ENCODE measurements at places on chromosomes 2 and 18.

- DNase-seq = no peak
These were observed 632.0 kb upstream of the PIK3C3 start for GRCh38 chr18:41323044-41323443.

GRCh38 chr2:70941701-70942100 lies 6.0 kb downstream of the ATP6V1B1 start:
- no peak for DNase-seq

DNA sequence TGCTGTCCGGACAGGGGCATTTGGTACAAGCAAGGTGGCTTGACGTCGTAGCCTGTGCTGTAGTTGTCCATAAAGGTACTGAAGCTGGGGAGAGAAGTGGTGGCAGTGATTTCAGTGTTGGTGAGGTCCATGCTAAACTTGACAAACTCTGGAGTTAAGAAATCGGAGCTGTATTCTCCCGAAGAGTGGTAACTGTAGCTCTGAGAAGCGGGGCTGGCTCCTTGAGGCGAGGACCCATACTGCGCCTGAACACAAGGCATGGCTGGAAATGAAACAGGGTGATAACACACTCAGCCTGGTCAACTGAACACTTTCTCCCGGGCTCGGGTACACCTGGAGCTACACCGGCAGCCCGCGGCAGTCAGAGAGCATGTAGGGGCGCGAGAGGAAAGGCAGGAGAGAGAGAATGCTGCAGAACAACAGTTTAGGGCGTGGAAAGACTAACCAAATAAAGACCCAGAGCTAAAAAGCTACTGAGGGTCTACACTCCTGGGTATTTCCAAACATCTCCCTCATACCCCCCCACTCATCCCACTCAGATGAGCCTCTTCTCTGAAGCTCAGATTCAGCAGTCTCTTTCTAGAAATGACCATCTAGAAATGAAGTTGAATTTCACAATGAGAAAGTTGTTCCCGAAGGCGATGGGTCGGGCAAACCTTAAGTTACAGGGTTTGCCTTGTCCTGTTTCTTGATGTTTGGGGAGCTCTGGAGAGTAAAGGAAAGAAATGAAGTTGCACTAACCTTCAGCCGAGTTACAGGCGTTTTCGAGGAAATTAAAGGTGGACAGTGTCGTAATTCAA lies 2.4 kb downstream of the NR4A2 start:
- no peak for DNase-seq

- DNase-seq = no peak
These were observed 4.1 kb downstream of the CCDC195 start for GRCh38 chr2:224711859-224712665.

DNA sequence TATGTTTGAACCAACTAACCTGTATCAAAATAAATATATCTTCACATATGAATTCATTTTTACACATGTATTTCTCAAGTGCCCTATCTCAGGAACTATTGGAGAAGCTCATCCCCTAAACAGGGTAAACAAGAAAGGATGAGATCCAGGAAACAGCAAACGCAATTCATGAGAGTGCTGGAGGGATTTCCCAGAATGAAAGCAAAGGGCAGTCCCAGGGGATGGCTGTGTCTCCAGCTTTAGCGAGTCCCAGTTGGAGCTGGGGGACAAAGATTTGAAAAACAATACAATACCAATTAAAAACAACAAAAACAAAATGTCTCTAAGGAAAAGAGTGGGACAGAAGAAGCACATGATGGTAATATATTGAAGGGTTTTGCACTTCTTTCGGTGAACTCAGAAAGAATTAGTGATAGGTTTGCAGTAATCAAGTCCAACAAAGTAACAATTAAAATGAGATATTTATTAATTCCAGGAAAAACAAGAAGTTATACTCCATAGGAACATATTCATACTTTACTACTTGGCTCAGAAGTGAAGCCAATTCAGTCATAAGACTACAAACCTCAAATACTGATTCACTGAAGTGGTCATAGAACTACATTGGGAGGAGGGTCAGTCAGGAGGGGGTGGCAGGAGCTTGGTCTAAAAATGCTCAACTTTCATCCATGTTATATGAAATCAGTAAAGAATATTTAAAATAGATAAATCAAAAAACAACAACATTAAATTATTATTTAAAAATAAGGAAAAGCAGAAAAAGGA lies 73.1 kb upstream of the PDE1A start:
- no peak for DNase-seq

GRCh38 chr2:7588295-7588694 lies 671.1 kb downstream of the RNF144A start:
- DNase-seq = no peak

- no peak for DNase-seq
These were observed 44.4 kb upstream of the TMEM182 start for GRCh38 chr2:102717308-102718018.

GRCh38 chr2:132640116-132640515 lies 29.9 kb downstream of the LYPD1 start:
- DNase-seq = no peak

DNA sequence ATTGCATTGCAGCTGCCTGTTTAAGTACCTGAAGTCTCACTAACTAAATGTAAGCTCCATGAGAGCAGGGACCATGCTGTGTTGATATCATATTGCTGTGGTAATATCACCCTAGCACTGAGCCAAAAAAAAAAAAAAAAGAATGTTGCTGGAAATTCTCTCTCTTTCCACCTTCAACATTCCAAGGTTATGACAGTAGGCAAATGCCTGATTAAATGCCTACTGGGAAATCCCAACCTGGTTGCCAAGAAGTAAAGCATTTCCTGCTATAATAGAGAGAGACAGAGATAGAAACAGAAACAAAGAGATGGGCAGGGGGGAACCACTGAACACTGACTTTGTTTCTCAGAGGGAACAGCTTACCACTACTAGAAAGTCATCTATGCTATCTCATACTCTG lies 1604.2 kb downstream of the LRP1B start:
- peak; percentile 34 for DNase-seq

DNA sequence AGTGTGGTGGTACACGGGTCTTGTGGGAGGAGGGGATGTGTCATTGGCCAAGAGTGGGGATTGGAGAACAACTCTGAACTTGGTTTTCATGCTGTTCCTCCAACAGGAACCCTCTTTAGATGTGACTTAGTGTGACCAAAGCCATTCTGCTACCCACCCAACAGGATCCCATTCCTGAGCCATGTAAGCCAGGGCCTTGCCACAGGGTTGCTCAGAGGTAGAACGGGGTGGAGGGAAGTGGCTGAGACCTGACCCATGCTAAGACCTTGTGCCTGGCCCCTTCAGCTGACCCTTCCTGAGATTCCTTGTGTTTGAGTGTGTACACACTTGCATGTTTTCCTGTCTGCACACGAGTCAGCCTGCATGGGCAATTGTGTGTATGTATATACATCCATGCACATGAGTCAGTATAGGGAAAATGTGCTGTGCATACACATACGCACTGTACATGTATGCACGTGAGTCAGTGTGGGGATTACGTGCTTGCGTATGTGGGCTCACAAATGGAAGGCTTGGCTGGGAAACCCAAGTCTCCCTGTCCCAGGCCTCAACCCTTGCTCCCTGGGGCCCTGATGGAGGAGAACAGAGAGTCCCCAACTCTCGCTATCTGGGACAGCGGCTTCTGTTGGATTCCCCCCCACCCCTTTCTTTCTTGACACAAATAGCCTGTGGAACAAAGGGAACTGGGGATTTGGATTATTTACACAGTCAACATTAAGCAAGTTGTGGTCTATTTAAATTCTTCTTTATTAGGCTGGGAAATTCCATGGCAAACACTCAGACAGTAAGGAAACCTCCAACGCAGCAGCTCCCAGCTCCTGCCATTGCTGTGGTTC lies 339.8 kb downstream of the DYSF start:
- peak; percentile 40 for DNase-seq

- DNase-seq = no peak
These were observed 31.7 kb upstream of the RAB1A start for GRCh38 chr2:65161551-65162100.

- no peak for DNase-seq
These were observed 67.0 kb upstream of the TMEM200C start for GRCh38 chr18:5962362-5962761.

DNA sequence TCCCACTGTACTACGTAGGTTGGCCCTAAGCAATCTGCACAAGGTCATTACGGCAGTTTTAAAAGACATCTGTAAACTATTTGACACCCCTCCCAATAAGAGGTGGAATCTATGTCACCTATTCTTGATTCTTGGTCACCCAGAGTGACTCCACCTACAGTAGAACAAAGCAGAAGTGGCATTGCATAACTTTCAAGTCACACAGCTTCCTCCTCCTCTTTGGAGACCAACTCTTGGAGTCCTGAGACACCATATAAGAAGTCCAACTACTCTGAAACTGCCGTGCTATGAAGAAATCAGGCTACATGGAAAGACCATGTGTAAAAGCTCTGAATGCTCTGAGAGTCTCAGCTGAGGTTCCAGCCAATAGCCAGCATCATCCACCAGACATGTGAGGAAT lies 253.5 kb upstream of the CDH20 start:
- no peak for DNase-seq
